Umbilical cord (tissue), 2 donors: ENCODE measurements at places on chromosomes 2 and 18.

DNA sequence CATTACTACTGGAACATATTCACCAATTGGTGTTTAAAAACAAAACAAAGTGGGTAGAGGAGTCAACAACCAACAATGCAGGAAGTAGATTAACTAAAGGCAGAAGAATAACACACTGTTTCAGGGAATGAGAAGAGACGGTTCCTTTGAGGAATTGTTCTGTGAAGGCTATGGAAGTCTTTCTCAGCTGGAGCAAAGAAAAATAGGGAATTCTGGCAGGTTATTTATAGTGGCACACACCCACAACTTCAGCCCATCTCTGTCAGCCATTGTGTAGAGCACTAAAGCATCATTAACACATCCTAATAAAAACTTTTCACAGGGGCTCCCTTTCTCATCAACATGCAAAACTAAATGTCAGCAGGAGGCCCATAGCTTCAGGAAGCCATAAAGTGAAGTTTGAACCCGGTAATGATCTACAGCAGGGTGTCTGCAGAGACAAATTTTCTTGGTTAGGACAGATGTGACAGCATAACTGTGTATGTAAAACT, 113.6 kb downstream of the CDH2 start:
- DNase-seq = no peak

- DNase-seq = no peak
These were observed 231.1 kb upstream of the EPAS1 start for GRCh38 chr2:46066116-46066515.

DNA sequence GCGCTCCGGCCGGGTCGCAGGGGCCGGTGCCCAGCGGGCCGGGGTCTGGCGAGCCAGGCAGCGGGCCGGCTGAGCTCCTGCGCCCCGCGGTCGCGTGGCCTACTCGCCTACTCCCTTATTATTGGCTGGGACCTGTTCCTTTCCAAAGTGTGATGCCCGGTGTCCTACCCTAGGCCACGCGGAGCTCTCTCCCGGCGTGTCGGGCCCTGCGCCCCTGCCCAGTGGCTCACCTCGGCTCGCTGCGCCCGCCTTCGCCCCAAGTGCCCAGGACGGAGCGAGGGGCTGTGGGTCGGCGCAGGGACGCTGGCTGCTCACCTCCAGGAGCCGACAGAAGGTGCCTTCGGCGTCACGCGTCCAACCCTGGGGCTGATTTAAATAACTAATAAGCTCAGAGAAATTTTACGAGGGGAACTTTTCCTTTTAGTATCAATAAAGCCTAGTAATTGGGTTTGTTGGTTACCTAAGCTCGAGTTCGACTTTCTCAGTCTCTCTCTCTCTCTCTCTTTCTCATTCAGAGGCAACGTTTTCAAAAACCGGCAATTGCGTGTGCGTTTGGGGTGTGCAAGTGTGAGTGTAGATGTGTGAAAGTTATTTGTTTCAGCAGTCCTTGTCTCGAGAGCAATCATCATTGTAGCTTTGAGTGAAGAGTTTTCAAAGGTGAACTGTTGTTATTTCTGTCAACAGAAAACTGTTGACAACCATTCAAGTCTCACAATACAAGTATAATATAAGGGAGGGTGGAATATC, 7.0 kb upstream of the SATB2 start:
- no peak for DNase-seq

GRCh38 chr2:191167766-191168165, 17.0 kb upstream of the STAT4 start:
- no peak for DNase-seq

DNA sequence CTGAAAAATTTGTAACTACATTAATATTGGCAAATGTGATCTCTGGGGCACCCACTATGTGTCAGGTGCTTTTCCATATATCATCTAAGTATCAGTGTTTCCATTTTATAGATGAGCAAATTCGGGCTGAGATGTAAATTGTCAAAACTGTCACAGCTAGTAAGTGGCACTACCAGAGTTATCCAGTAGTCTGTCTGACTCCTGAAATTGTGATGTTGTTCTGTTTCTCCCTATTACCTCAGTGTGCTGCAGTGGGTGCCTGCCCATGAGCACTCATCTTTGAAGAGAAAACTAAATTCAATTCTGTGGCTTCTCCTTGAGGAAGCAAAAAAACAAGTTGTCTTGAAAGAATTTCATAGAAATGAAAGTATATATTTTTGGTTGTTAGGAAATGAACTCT, 467.4 kb upstream of the FANCL start:
- no peak for DNase-seq

- DNase-seq = no peak
These were observed 34.8 kb downstream of the GAREM1 start for GRCh38 chr18:32435631-32436500.

DNA sequence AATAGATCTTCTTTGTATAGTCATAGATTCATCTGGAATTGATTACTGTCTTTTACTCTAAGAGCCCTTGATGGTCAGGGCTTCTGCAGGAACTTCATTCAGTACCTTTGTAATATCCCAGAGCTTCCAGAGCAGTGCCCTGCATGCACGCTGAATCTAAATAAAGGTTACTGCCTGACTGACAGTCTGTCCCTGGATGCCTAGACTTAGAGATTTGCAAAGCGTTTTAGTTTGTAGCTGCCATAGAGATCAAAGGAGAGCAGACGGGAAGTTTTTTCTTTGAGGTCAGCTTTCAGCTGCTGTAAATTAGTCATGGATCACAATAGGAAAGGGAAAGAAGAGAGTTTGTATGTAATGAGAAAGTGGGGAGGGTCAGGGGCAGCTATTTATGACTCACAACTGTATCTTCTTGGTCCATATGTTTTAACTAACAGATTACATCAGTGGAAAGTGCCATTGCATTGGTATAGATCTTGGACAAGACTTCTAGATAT, 45.2 kb upstream of the NYAP2 start:
- peak; percentile 2 for DNase-seq

DNA sequence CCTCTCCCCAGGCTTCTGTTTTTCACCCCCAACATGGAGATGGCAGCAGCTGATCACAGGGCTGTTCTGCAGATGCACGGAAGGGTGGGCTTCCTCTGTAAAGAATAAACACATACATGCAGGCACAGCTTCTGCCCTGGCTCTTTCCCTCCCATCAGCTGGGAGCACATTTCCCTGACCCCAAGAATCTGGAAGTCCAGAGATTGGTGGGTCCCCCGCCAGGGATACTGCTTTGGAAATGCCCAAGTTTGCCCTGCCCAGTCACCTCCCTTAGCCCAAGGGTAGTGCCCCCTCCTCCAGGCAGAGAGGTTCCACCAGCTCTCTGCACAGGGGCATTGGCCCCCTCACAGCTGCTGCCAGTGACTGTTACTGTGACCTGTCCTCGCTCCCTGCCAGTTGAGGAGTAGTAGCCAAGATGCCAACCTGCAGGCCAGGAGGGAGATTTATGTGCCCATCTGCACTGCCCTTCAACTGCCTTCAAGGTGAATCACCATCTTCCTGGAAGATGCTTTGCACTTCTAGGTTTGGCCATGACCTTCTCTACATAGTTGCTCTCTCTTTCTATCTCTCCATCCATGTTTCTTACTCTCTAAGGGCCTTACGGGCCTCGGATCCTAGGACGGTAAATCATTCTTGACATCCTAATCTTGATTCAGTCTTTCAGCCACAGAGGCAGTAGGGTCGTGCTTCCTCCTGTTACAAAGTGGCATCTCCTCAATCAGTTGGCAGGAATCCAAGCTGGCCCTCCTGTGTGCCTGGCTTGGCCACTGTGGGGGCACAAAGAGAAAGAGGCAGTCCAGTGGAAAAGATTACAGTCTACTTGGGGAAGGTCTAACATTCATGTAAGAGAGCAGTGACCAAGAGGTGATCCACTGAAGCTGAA, 121.8 kb downstream of the CTIF start:
- DNase-seq = no peak

- DNase-seq = peak; percentile 84
These were observed 36.2 kb downstream of the CHST10 start for GRCh38 chr2:100381240-100381639.

GRCh38 chr2:191856111-191856876, 9.4 kb upstream of the CAVIN2 start:
- no peak for DNase-seq

DNA sequence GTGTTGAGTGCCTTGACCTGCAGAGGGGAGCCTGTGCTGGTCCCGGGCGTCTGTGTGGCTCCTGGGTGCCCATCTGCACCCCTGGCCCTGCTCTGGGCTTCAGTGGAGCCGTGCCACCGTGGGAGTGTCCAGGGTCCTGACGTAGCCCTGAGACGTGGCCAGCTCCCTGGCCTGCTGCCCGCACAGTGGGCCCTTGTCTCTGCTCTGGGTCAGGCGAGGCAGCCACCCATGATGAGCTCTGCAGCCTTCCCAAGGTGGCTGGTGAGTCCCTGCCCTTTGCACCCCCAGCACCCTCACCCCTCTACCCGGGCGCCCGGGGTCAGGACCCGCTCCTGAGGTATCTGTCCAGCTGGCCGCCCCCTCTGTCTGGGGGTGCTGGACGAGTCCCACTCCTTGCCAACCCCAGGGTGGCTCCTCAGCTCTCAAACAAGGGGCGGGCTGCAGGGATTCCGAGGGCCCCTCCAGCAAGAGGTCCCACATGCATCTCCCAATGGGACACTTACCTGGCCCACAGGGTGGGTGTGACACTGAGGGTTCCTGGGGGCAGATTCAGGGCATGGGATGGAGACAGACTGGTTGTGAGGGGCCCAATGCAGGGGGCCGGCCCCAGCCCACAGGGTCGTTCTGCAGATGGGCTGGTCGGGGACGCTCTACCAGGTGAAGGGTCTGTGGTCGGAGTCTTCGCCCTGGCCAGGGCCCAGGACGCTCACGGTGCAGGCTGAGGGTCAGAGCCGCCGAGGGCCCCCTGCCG, 2.4 kb downstream of the NEU4 start:
- DNase-seq = no peak
